ENCODE measurements at places on chromosomes 4 and X.

DNA sequence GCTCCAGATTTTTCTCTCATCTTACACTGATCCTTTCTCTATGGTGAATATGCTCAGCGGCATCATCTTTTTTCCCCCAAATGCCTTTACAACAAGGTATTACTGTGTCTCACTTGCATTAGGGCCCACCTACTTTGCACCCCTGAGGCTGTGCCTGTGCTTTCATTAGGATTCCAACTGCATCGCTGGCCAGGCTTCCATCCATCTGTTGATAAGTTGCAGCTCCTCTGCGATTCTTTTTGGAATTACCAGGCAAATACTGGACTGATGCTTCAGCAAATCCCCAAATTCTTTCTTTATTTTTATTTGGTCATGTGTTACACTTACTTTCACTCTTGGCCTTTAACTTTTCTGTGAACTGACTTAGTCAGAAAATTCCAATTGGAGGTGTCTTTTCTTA, 77.3 kb downstream of the AFF2 start:
- no peak for DNase-seq

GRCh38 chr4:79927931-79928330, 145.1 kb downstream of the ANTXR2 start:
- DNase-seq: no peak

DNA sequence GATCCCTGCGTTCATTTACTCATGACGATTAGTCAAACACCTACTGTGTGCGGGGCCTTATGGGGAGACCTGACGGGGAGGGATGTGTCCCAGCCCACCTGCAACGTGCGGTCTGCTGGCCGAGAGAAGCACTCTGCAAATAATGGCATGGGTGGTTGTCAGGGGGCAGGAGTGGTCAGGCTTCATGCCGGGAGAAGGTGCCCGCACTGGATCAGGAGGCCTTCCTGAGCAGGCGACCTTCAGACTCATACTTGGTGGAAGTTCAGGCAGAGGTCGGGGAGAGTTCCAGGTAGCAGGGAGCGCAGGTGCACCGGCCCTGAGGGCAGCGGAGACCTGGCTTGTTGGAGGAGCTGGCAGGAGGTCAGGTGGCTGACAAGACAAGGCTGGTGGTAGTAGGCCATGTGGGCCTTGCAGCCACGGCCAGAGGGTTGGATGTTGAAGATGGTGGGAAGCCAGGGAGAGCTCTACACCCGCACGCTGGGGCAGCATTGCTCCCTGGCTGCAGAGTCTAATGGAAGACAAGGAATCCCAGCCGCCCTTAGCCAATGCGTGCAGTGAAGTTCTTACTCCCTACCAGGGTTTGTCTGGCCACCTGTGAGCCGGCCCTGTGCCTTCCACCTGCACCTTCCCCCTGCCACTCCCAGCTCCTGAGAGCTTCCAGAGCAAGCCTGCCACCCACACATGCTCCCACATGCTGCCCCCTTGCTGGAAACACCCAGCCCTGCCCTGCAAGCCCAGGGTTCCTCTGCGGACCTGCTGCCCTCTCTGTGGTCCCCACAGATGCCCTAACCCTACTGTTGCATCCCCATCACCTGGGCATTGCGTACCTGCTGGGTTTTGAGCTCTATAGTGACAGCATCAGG, 97.3 kb downstream of the PSAPL1 start:
- no peak for DNase-seq

GRCh38 chrX:139932073-139932900, 566 bp downstream of the ATP11C start:
- peak; percentile 72 for DNase-seq

- no peak for DNase-seq
These were observed 89.3 kb upstream of the HHIP start for GRCh38 chr4:144556636-144557035.

DNA sequence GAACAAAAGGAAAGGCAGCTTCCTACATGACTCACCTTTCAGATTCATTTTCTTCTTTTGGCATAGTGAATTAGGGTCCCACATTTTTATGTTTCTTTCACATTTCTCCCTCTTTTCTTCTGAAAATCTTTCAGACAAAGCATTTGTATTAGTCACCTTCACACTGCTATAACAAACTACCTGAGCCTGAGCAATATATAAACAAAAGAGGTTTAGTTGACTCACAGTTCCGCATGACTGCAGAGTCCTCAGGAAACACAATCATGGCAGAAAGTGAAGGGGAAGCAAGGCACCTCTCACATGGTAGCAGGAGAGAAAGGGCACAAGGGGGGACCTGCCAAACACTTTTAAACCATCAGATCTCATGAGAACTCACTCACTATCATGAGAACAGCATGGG, 36.9 kb downstream of the MAGEA9 start:
- no peak for DNase-seq

DNA sequence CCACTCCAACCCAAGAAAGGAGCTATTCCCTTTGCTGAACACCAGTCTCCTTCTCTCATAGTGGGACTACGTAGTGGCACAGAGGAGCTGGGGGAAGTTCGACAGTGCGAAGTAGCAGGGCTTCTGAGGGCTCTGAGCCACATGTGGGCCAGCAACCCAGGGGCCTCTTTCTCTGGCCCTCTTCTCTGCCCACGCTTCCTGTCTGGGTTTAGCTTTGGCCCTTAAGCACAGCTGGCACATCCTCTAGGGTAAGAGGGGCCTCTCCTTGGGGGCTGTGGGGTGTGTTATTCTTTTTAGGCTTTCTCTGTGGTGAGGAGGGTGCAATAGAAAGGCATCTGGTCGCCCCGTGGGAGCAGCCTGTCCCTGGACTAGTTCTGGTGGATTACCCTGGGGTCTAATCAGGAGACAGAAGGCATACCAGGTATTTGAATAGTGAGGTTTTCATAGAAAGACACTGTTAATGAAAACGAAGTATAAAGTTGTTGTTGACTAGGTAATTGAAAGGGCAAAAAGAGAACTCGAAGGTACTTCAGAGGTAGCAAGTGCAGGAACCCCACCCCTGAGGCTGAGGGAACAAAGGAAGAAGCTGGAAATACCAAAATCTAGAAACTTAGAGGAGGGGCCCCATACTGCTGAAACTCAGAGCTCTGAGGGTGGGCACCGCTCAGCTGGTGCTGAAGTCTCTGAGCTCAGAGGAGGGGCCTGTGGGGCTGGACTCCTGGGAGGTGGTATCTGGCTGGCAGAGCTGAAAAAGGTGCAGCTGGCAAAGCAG, 151.9 kb upstream of the RPS6KA3 start:
- DNase-seq: no peak

DNA sequence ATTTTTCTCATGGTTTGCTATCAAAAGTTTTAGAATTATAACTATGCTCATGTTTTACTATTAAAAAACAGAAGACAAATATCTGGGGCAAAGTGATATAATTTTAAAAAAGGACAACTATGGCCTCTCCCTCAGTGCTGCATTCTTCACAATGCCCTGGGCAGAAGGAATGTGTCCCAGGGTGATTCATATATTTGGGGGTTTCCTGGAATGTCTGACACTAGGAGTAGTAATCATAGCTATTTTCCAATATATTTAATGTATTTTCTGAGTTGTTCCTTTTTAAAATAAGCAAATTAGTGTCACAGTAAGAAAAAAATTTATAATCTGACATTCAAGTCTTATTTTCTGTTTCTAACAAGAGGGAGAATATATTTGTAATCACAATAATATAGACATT, 281.7 kb downstream of the UNC5C start:
- DNase-seq: no peak

GRCh38 chr4:42596918-42597317, 60.0 kb downstream of the ATP8A1 start:
- no peak for DNase-seq

DNA sequence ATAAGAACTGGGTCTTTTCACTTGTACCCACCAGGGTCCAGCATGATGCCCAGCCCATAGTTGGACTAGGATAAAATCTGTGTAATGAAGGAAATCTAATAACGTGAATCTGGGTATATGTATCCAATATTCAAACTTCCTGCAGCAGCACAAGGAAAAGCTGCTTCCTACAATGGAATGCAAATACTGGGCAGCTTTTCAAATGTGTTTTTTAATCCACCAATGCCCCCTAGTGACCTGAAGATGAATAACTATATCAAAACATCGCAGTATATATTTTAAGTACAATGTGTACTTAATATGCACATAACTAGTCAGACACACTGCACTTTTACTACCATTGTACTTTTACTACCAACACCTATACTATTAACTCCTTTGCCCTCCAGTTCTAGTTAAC, 5.3 kb downstream of the APOO start:
- no peak for DNase-seq

DNA sequence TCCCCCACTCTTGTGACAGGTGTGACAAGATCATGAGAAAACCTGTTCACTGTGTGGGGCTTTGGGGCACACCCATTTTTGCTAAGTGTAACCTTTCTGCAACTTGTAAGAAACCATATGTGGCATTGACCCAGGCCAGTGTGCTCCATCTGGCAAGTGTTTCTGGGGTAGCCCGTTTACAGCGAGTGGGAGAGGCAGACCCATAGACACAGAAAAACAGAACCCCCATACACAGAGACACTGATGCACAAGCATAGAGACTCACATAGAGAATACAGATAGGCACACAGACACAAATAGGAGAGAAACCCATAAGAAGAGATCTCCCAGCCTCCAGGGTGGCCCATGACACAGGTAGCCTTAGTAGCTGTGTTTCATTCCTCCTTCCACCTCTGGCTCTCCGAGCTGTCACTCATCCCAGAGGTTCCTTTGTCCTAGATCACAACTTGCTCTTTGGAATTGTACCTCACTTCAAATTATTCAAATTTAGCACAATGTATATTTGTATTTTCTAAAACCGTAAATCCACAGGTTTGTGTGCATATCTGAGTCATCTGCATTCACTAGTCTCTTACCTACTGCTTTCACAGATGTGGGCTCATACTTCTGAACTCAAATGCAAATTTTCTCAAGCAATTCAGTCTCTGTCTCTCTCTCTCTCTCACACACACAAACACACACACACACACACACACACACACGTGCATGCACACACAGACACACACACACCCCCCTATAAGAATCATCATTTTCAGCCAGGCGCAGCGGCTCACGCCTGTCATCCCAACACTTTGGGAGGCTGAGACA, 114.4 kb downstream of the SH3KBP1 start:
- DNase-seq: no peak

- DNase-seq: no peak
These were observed 84.9 kb downstream of the CBLL2 start for GRCh38 chrX:22357621-22358020.

DNA sequence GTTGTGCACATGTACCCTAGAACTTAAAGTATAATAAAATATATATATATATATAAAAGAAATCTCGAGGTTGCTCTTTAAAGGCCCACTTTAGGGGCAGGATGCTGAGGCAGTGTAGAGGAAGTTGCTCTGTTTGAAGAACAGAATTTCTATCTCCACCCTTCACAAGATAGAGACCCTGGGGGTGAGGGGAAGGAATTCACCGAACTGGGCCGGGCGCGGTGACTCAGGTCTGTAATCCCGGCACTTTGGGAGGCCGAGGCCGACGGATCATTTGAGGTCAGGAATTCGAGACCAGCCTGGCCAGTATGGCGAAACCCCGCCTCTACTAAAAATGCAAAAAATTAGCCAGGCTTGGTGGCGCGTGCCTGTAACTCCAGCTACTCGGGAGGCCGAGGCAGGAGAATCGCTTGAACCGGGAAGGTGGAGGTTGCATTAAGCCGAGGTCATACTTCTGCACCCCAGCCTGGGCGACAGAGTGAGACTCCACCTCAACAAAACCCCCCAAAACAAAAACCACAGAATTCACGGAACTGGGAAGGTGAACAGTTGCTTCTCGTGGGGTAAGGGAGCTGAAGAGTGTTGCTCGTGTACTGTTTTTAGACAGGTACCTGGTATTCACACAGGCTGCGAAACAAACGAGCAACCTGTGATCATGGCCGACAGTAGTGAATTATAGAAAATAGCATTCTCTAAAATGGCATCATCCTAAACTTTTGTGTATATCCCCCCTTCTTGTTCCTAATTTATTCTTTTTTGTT, 6.2 kb downstream of the PLAC8 start:
- DNase-seq: no peak

GRCh38 chrX:69024161-69024736, 141.0 kb downstream of the PJA1 start:
- no peak for DNase-seq

- DNase-seq: no peak
These were observed 16.3 kb downstream of the F8A1 start for GRCh38 chrX:154902408-154902807.

DNA sequence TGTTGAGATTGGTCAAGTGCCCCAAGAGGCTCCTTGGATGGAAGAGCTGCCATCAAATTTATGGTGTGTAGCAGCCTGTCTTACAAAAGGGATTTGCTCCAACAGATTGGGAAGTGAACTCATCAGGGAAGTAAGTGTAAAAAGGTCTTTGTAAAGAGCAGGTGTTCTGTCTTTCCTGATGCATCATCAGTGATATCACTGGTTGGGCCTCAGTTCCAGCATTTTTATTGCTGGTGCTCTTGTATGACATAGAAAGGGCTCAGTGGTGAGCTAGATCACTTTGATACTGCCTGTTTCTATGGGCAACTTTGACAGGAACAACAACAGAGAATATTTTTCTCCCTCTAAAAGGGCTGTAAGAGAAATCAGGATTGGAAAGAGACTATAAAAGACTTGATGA, 8.7 kb upstream of the GABRE start:
- DNase-seq: no peak

DNA sequence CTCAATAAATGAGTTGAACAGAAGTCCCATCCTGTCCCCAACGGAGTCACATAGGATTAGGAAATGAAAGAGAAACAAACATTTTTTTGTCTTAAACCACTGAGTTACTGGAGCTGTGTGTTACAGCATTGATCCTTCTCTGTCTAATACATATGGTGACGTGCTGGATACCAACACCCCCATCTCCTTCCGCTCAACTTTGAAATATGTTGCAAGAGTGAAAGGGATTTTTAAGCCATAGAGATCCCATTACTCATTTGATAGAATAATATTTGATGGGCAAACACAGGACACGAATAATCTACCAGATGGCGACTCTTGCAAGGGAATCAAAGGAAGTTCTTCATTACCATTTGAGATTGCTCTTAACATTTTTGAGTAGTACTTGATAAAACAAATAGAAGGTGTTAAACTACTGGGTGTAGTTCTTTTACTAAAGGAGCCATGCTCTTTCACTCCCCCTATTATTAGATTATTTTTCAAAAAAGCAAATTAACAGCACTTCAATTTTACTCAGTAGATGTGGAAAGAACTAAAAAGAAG, 140.5 kb downstream of the PACRGL start:
- DNase-seq: no peak

DNA sequence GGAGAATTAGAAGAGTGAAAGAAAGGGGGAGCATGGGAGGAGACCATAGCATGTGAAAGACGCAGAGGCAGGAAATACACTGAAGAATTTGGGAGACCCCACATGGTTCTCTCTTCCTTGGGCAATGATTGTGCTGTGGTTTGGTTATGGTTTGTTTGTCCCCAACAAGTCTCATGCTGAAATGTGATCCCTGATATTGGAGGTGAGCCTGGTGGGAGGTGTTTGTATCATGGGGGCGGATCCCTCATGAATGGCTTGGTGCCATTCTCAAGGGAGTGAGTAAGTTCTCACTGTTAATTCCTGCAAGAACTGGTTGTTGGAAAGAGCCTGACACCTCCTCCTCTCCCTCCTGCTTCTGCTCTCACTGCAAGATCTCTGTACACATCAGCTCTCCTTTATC, 78.6 kb upstream of the RAI2 start:
- no peak for DNase-seq

- DNase-seq: no peak
These were observed 64.0 kb upstream of the NFKB1 start for GRCh38 chr4:102437111-102437510.

Data from psoas muscle (tissue), 8 donors.